ENCODE measurements at places on chromosomes 11 and 22.
A peak's percentile ranks its signal among the peaks of the same experiment; 100 is the strongest.

DNA sequence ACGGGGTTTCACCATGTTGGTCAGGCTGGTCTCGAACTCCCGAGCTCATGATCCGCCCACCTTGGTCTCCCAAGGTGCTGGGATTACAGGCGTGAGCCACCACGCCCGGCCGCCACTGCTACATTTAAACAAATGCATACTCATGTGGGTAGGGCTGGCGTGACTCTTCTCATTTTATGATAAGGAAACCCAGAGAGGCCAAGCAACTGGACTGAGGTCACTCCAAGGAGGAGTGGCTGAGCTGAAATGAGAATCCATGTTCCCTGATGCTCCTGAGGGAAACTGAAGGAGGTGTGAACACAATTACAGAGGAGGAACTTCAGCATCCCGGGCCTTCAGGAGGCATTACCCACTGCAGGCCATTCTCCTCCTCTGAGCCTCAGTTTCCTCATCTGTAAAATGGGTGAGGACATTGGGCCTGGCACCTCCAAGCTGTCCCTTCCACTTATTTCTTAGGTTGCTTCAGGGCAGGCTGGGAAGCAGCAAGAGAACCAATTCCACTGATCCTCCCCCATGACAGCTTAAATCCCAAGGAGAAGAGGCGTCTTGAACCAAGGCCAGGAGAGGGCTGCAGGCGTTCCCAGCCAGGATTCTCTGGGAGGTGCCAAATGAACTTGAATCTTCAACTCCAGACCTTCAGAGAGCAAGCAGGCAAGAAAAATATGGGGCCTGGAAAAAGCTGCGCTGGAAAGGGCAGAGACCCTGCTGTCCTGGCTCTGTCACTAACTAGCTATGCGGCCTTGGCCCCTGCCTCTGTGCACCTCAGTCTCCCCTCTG, 2.9 kb downstream of the TST start:
- no peak for DNase-seq

DNA sequence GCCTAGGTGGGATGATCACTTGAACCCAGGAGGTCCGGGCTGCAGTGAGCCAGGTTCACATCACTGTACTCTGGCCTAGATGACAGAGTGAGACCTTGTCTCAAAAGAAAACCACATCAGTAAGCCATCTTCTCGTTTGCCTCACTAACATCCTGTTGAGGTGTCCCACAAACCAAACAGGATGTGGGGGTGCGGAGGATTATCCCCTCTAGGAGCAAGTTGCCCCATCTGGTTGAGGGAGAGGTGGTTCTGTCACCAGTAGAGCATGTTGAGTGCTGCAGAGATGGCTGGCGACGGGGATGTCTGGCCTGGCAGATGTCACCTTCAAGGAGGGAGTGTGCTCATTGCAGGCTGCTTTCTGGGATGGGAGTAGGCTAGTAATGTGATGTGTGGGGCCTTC, 72.4 kb downstream of the ZNRF3 start:
- no peak for DNase-seq

DNA sequence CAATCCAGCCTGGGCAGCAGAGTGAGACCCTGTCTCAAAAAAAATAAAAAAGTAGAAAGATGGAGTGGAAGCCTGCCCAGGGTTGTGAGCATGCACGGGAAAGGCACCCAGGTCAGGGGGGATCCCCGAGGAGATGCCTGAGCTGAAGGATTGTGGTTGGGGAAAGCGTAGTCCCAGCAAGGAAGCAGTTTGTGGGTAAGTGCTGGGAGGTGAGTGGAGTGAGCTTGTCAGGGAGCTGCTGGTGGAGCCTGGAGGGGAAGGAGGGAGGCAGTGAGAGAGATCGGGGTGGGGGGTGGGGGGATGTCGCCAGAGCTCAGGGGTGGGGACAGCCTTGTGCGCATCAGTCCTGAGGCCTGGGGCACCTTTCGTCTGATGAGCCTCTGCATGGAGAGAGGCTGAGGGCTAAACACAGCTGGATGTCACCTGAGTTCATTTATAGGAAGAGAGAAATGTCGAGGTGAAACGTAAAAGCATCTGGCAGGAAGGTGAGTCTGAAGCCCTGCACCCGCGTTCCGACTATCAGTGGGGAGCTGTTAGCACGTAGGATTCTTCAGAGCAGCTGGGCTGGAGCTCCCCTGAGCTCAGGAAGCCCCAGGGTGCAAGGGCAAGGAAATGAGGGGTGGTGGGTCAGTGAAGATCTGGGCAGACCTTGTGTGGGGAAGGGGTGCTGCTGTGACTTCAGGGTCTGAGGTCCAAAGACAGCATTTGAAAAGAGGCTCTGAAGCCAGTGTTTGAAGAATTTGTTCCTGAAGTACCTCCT, 10.2 kb downstream of the TMEM121B start:
- no peak for DNase-seq

DNA sequence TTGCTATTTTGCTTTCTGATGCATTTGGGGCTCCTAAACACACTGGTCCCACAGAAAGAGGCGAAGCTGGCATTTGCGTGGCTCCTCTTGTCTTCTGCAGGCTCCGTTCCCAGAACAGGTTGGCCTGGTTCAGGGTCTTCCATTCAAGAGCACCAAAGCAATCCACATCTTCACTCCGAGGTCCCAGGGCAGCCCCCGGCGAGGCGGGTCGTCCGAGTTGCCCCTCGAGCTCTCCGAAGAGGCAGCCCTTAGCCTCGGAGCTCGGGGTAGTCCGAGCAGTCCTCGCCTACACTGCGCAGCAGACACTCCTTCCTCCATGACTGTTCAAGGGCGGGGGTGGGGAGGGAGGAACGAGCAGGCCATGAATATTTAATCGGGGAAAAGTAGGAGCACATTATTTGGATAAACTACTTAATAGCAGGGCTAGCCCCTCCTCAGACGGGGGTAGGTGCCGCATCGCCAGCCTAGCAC, 321.3 kb downstream of the BLID start:
- no peak for DNase-seq

DNA sequence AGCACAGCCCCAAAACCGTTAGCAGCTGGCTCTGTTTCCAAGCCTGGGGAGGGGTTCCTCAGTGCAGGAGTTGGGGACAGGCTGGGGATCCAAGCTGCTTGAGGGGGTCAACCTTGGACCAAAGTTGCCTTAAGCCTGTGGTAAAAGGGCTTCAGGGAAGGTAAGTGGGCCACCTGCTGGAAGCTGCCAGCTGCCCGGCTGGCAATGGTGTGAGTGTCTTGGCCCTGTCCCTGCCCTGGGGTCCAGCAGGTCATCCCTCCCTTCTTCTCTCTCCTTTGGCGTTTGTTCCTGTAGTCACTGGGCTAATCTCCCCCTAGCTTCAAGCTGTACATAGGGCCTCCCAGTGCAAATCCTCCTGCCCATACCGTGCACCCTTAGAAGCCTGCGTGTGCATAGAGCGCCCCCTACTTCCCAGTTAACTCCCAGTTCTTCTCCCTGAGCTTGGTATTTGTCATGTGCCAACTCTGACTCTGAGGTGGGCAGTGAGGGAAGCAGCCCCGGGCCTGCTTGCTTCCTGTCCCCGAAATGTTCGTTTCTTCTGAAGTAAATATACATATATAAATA, 4.4 kb downstream of the TMEM258 start:
- peak; percentile 68 for DNase-seq

DNA sequence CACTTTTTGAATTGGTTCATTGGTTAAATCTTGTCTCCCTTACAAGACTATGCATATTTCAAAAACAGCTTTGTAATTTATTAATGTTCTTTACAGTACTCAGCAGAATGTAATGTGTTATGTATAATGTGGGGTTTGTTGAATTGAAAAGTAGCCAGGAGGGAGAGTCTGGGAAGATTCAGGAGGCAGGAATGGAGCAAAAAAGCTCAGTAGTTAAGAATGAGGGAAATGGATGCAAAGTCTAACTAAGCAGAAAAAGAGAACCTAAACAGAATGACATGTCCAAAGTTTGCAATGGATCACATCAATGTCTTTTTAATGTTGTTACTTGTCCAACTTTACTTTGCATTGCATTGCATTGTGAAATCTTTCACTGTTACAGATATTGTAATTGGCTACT, 86.5 kb upstream of the CARD18 start:
- DNase-seq: no peak

GRCh38 chr22:43114958-43115357, 4.4 kb downstream of the BIK start:
- no peak for DNase-seq

GRCh38 chr11:7655253-7656217, 17.8 kb downstream of the CYB5R2 start:
- DNase-seq: no peak

GRCh38 chr11:15852179-15852578, 504.2 kb downstream of the SOX6 start:
- DNase-seq: no peak

- DNase-seq: no peak
These were observed 2.3 kb downstream of the CHID1 start for GRCh38 chr11:908273-908672.

- DNase-seq: no peak
These were observed 4.9 kb upstream of the TMEM132A start for GRCh38 chr11:60919320-60919719.
